ENCODE measurements at places on chromosomes 3 and 15.

DNA sequence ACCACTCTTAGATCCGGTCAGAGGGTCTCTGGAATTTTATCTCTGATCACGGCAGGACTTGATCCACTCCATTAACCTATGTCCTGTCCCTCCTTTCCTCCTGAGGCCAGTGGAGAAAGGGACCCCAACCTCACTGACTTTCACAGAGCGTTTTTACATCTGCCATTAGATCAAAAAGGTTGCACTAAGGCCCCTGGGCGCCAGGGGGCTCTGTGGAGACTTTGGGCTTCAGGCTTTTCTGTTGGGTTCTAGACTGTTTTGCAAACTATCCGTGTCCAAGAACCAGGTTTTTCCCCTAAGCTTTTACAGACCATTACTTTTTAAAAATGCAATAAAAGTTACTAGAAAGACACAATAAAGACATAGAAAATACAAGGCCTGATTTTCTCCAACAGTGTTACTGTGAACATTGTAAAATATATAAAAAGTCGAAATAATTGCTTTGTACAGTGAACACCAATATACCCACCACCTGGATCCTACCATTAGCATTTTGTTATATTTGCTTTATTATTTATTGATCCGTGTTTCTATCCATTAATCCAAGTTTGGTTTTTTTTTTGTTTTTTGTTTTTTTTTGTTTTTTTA lies 159.7 kb downstream of the POLR2M start:
- DNase-seq = peak; percentile 26

GRCh38 chr3:124935264-124935663 lies 713 bp upstream of the MUC13 start:
- no peak for DNase-seq

DNA sequence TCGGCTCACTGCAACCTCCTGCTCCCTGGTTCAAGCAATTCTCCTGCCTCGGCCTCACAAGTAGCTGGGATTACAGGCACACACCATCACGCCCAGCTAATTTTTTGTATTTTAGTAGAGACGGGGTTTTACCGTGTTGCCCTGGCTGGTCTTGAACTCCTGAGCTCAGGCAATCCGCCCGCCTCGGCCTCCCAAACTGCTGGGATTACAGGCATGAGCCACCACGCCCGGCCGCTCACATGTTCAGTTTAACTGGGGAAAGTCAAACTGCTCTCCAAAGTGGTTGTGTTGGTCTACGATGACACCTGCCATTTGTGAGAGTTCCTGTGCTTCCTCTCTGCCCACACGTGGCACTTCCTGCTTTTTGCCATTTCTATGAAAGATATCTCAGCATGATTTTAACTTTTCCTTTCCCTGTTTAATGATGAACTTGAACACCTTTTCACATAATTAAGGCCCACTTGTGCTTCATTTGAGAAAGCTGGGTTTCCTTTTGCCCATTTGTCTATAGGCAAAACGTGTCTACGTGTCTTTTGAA lies 877 bp upstream of the GP5 start:
- DNase-seq = no peak

GRCh38 chr3:99413504-99413903 lies 224.9 kb upstream of the COL8A1 start:
- no peak for DNase-seq

GRCh38 chr15:101590785-101591184 lies 61.4 kb downstream of the TM2D3 start:
- DNase-seq = no peak

DNA sequence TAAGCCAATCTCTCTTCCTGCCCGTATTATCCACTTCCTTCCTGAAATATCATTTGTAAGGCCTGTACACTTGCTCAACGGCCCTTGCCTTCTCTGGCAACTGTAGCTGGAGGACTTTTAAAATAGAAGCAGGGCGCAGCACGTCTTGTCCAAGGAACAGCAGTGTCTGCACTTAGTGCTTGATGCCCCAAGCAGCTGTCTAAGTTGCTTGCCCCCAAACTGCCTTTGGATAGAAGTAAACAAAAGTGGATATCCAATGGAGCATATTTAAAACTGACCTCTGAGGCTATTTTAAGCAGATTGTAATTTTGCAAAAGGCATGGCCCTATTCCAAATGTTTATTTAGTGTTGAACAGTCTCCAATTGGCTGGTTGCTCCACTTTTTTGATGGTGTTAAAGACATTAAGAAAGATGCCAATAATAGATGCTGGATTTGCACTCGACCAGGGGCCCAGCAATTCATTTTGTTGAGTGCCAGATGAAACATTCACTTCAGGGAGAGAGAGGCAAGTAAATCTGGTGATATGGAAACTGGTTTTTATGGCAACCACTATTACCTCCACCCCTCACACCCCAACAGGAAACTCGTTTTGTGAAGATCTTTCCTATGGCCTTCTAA lies 526.8 kb upstream of the TBL1XR1 start:
- DNase-seq = no peak

DNA sequence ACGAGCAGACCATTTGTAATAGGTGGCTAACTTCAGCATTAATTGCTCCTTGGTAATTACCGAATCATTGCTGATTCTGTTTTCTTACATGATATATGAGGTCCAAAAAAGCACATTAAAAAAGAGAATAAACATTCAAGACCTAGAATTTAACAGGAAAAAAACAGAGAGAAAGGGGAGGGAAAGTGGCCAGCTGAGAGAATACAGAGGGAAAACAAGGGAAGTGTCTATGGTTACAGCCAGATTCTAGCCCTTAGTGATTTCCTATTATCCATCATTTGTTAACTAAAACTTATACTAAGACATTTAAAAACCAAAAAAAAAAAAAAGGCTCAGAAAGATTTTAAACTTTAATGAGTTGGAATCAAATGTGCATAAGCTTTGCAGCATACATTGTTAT lies 168.7 kb downstream of the LRTM1 start:
- DNase-seq = no peak

GRCh38 chr3:169848741-169849140 lies 21.0 kb downstream of the LRRC31 start:
- DNase-seq = no peak

DNA sequence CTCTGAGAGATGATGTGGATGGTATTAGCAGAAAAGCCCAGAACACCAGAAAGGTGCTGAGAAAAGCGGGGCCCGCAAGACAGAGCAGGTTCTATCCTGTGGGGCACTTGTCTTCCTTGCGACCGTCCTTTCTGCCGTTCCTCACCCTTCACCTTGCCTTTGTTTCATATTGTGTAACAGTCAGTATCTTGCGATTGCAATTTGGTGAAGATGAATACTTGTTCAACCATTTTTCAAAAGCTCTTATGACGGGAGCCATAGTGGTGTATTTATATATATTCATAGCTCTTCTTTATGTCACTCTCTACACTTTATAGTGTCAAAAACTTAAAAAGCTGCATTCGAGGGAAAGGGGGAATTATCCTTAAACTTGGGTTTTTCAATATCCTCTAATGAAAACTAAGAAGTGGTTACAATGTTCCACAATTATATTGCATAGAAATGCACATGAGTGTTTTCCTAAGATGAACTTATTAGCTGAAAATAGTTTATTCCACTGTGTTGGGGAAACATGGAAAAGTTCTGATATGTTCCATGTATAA lies 797 bp downstream of the MAP3K13 start:
- DNase-seq = no peak

DNA sequence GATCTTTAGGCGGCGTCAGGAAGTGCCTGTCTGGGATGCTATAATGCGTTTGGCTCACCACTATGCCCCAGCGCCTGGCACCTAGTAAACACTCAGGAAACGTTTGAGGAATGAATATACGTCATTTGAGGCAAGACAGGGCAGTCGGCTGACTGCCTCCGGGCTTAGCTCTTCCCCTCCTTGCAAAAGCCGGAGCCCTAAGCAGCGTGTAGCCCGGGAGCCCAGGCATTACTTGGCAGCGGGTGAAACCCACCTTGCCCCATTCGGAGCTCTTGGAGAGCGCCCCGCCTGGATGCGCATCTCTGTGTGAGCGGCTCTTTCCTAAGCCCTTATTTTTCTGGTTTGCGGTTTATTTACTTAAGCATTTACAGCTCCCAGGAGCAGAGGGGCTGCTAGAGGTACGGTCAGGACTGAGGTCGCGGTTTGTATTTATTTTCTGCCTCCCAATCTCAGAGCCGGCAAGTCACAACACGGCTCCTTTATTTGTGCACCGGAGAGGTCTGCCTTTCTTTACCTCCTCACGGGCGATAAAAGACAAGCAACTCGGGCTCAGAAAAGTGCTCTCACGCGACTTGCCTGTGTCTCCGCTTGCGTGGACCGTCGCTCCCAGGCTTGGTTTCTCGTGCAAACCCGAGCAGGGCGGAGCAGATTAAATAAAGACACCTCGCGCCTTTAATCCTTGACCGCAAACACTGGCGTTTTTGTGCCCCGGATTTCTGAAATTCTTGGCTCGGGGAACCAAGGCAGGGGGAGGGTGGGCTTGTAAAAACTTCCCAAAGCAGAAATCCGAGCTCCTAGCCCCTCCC lies 737 bp upstream of the ITPR1 start:
- DNase-seq = peak; percentile 37

DNA sequence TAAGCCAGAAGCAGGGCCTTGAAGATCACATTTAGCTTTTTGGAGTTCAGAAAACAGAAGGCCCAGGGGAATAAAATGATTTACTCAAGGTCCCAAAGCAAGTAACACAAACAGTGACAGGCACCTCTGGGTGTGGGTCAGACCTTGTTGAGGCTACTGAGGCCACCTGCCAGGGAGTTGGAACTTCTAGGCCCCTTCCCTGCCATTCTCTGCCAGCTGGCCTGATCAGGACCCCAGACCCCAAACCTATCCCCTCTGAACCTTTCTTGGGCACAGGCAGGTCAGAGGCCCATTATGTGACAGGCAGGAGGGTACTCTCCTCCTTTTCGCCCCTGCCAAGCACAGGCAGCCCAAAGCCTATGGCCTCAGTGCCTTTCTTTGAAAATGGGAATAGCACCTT lies 49.4 kb upstream of the ATP2B2 start:
- no peak for DNase-seq

GRCh38 chr15:28098766-28099554 lies at the start of gene OCA2:
OCA2 (minus strand) TSS chr15:28099315; CDS start chr15:28081874, 17,441 bp downstream.
- peak; percentile 23 for DNase-seq

- no peak for DNase-seq
Observed at GRCh38 chr3:194305356-194306108, 45.6 kb downstream of the CPN2 start.

DNA sequence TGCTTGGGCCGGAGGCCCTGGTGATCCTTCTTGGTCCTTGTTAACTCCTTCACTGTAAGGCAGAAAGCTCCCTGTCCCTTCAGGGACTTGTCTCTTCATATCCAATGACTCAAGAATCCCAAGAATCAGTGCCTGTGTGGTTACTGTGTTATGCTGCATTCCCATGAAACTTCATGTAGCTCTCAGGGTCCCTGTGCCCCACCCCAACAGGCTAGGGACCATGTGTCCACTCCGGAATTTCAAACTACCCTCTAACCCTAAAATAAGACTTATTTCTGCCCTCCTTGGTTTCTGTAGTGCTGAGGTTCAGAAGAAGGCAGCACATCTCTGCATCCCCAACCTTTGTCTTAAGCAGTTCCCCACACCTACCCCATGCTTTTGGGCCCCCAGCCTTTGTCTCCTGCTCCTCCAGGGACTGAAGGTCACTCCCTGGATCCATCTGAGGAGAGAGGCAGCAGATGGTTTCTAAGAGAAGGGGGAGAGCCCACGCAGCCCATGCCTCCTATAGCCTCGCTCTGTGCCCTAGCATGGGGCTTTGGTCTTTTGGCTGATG lies 531 bp upstream of the MAP1A start:
- DNase-seq = no peak

GRCh38 chr3:133121450-133121849 lies 83.3 kb downstream of the TMEM108 start:
- DNase-seq = no peak

GRCh38 chr3:155296413-155296812 lies 2.9 kb upstream of the STRIT1 start:
- no peak for DNase-seq

DNA sequence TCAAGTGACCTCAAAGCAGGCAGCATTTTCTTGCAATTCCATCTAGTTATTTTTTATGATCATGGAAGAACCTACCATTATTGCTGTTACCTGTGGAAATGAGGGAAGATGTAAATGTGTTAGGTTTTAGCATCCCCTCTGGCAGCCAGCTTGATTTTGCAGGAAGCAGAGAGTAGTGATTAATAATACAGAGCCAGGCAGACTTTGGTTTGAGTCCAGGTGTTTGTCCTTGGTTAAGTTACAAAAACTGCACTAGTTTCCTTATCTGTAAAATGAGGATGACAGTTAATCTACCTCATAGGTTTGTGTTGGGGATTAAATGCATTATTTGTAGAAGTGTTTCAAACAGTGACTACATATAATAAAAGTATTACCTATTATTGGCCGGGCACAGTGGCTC lies 6.7 kb upstream of the ZNF621 start:
- no peak for DNase-seq

DNA sequence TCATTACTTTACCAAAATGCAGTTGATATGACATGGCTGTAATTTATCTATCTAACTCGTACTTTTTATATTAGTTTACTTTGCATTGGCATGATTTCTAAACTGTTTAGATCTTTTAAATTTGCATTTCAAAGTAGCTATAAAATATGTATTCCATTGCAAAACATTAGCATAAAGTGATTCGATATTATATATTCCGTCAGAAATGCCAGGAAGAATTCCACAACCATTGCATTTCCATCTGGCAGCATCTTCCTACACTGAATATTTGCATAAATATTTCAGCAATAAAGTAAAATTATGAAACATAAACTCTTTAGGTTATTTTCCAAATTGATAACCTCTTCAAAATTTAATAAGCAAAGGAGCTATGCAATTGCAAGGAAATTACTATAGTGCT lies 546.6 kb downstream of the MFSD1 start:
- no peak for DNase-seq

DNA sequence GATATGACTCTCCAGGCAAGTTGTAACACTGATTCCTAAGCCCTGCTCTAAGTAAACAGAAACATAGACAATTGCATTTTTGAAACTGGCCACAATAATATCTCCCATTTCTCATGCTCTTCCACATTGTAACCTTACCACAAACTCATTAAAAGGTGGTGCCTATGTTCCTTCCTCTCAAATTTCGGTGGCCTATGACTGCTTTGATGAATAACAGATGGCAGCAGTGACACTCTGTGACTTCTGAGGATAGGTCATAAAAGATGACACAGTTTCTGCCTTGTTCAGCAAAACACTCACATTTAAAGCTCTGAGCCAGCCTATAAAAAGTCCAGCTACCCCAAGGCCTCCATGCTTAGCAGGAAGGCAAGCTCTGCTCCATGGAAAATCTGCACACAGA lies 195.2 kb downstream of the EFHB start:
- no peak for DNase-seq

DNA sequence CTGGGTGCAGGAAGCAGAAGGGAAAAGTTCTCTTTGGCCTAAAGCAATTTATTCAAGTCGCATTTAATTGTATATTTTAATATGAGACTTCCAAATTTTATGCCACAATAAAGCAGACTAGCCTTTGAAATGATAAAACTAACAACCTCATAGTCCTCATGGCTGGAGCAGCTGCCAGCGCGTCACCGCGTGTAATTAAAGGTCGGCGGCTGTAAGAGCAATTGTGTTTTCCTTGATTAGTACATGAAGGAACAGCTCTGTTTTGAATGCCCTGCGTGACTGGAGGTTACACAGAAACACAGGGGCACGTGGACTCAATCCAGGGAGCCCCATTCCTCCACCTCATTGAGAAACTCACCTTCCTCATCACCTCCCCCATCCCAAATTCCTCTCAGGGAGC lies 10.1 kb upstream of the LRRC15 start:
- no peak for DNase-seq
